Sigmoid colon (tissue), 7 donors: ENCODE measurements at places on chromosomes 12 and 14. TPM values are rescaled to one million over a fixed set of nuclear protein-coding genes. Genes with fewer than 3 reads are reported as not detected.

Gene KRT71
- not detected for total RNA-seq

Gene NANOG
- under 0.01 TPM for total RNA-seq

Gene RD3L
- total RNA-seq: not detected

Gene MEG3
- 37.8 TPM for total RNA-seq

Gene PLBD1
- total RNA-seq: 16.2 TPM

Gene RAD51B
- 23.7 TPM for total RNA-seq

DNA sequence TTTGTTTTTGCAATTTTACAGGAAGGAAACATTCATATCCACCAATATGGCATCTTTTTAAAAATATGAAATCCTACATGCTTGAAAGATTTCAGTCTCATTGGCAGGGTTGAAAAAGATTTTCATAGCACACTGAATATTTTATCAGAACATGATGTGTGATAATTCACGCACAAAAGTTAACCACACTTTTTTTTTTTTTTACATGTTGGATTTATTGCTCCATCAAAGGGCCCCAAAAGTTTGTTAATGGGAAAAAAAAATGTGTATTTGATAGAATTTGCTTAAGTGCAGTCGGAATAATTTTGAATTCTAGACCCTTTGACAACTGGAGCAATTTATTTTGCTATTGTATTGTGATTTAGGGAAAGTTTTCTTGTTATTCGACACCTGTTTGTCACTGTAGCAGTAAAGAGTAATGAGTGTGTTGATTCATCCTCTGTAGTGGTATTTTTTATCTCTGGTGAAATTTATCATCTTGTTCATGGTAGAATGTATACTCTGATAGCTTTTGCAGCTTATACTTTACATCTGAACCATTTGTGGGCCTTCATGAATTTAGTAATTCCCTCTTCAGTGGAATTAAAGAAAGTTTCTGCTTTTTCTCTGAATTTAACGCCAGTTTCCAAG, 1.1 kb downstream of the EML1 start:
- DNase-seq: no peak

DNA sequence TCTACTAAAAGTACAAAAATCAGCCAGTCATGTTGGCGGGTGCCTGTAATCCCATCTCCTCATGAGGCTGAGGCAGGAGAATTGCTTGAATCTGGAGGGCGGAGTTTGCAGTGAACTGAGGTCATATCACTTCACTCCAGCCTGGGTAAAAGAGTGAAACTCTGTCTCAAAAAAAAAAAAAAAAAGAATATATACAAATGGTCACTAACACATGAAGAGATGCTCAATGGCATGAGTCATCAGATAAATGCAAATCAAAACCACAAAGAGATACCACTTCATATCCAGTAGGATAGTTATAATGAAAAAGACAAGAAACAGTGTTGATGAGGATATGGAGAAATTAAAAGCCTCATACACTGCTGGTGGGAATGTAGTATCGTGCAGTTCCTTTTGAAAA, 33.6 kb upstream of the METAP2 start:
- DNase-seq: no peak

- DNase-seq: no peak
Measured at GRCh38 chr14:39302124-39302810, 68.6 kb downstream of the MIA2 start.

DNA sequence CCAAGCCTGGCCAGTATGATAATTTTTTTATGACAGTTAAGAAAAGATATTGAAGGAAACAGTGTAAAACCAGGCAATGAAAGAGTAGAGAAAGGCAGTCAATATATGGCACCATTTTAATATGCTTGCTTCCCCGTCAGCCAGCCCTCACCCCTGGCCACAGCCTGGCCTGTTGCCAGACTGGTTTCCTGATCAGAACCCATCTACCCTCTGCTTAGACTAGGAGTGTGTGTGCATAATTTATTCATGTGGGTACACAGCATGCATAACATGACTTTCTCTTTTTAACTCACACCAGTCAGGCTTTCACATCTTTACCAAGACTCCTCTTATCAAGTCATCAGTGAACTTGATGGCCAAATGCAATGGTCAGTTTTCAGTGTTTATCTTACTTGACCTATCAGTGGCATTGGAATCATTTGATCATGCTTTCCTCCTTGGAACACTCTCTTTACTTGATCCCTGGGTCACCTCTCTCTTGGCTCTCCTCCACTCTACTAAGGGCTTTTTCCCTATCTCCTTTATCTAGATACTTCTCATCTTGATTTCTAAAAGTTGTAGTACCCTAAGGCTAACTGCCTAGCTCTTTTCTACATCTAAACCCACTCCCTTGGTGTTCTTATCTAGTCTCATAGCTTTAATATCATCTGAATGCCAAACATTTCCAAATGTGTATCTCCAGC, 10.0 kb upstream of the GPR19 start:
- no peak for DNase-seq

- DNase-seq: no peak
Measured at GRCh38 chr14:58275527-58276190, 22.7 kb upstream of the ARID4A start.

DNA sequence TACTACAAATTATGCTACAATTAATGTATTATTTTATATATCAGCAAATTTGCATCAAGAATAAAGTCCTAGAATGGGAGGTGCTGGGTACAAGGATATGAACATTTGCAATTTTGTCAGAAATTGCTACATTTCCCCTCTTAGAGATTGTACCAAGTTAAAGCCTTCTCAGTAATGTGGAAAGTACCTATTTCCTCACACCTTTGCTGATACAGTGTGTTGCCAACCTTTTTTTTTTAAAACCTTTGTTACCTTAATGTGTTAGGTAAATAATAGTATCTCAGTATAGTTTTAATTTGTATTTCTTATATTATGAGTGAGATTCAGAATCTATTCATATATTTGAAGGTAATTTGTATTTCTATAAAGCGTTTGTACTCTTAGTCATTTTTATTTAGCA, 95.4 kb upstream of the HIF1A start:
- DNase-seq: no peak

- DNase-seq: peak; percentile 87
Measured at GRCh38 chr12:121811434-121812319, 7.9 kb downstream of the SETD1B start.

DNA sequence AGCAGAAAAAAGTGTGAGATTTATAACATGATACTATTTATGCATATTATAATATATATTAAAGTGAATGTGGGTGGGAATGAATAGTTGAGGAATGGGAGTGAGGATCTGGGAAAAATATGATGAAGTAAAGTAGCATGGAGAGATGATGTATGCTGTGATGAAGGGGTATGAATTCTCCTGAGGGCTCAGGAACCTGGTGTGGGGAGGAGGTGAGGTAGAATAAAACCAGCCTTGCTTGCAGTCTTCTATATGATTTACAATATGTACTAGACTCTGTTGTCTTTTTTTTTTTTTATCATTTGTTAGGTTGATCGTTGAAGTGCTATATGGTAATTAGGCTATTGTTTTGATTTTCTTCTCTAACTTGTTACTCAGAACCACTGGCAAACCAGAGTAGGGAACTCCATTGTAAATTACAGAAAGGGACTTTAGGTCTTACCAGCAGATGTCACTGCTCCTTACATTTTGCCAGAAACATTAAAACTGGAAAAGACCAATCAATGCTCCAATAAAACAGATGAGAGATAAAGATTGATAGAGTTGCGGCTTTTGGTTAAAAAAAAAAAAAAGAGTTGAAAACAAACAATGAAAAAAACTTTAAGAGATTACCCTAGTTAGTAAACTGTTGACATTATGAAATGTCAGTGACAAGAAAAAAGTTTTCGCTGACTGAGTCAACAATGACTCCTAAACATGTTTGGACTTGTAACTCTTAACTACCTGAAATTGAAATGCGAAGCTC, 39.9 kb downstream of the ATL1 start:
- no peak for DNase-seq

- no peak for DNase-seq
Measured at GRCh38 chr14:55448141-55448614, 7.8 kb upstream of the TBPL2 start.

- no peak for DNase-seq
Measured at GRCh38 chr14:100979780-100980179, 76.3 kb upstream of the RTL1 start.

DNA sequence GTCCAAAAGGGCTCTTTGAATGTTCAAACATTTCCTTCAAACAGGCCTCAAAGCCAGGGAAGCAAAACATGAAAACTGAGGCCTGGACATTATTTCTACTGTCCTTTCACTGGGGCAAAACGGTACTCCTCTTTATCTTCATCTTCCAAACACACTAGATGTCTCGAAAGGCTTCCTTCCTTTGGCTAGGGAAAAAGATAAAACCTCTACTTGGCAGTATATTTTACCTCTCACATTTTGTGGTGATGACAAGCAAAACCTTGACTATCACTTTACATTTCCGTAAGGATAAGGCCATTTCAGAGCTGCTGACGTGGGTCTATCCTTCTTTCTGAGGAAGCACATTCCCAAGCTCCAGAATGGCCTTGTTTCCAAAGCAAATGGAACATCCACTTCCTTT, 9.9 kb downstream of the STAB2 start:
- no peak for DNase-seq

DNA sequence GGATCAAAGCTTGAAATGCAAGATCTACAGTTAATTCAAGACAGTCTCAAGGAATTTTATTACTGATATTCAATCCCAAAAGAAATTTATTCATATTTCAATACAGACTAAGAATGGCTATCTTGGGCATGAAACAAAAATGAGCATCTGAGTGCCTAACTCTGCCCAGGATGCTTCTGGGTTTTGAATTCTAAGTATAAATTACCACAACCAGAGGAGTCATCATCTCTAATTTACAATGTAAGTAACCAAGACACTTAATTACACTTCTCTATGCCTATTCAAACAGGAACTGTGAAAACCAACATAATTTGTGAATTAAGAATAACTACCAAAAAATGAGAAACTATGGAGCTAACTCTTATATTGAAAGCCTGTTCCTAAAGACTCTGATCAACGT, 14.1 kb downstream of the OSBPL8 start:
- DNase-seq: no peak
